ENCODE measurements at places on chromosomes 1 and 21. TPM values are rescaled to one million over a fixed set of nuclear protein-coding genes. Genes with fewer than 3 reads are reported as not detected.

GRCh38 chr1:86499987-86500593 is 31.4 kb downstream of the CLCA1 start:
- ATAC-seq = peak; percentile 55

- ATAC-seq = no peak
Observed at GRCh38 chr1:160244209-160244608, 18.1 kb downstream of the DCAF8 start.

GRCh38 chr1:87202922-87203655 is 125.6 kb upstream of the LMO4 start:
- ATAC-seq = no peak

DNA sequence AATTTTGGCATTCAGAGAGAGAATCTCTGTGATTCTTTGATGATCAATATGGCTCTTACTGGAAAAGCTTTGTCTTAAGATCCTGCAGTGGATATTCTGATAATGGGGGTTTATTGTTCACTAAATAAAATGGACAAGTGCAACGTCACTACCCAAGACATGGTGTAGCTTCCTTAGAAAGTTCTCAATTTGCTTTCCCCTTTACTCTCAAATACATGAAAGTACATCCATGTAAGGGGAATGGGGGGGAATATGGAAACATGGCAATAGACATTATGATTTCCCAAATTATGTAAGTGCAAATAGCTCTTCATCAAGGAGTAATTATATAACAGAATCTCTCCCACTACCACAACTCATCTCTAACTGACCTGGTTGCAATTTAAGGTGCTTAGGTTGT is 126.3 kb upstream of the DPYD start:
- no peak for ATAC-seq

GRCh38 chr1:36594023-36594422 is 111.3 kb upstream of the CSF3R start:
- ATAC-seq = no peak

- ATAC-seq = peak; percentile 85
Observed at GRCh38 chr1:100927276-100927675, 31.4 kb downstream of the SLC30A7 start.

- no peak for ATAC-seq
Observed at GRCh38 chr1:186206048-186206570, 168.9 kb downstream of the TPR start.

Gene GOLT1A
- total RNA-seq = not detected

Gene SLC37A1
- 13.9 TPM for total RNA-seq

Gene GBP6
- 430 TPM for total RNA-seq

Measured in esophagus mucosa (tissue), 1 donor.